ENCODE measurements at places on chromosomes 12 and 14.

DNA sequence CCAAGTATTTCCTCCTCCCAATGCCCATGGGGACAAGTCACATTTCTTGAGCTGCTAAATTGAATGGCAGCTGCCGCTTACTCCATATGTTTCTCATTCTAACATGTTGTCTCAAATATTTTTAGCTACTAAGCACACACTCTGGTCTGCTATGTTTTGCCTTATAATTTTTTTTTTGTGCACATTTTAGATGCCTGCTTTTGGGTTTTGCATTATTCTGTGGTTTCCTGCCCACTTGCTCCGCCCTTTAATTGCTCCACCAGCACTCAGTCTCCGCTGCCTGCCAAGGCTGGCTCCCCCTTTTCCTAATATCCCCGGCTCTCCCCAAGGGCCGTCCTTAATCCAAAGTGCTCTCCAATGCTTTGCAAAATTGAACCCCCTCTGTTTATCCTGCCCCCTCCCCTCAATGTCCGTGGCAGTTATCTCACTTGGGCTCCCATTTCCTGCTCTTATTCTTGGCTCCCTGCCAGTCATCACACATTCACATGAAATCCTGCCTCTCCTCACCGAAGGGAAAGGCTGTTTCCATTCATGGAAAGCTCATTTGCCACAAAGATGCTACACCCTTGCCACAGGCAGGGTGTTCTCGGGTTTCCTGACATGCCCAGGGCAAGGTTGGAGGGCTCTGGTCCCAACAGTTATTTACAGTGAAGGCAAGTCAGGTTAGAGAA, 79.4 kb downstream of the C12orf75 start:
- DNase-seq = no peak

GRCh38 chr14:81222691-81223090, 1.9 kb upstream of the GTF2A1 start:
- no peak for DNase-seq

DNA sequence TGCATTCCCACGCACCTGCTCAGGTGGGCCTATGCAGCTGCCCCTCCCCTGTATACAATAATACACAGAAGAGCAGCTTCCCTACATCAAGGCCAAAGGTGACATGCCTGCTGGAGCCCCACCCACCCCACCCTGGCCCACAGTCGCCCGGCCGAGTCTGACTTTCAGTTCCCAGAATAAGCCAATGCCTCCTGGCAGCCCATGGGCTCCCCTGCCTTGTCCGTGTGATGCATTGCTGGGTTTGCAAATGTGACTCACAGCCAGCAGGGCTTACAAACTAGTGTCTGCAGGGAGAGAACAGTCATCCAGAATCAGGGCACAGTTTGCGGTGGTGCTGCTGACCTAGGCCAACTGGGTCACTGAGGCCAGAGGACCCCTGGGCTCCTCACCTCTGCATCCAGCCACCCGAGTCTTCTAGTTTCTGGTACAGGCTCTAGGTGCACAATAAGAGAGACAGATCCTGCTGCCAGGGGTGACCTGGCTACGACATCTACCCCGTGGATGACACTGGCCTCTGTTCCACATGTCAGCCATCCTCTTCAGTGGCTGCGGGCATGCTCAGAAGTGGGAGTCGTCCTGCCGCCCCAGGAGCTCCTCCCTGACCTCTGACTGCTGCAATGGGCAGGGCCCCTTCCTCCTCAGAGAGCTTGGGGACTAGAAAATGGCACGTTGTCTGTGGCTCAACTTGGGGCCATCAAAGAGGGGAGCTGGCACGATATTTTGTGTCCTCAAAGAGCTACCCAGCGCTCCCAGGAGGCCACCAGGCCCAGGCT, 84.5 kb downstream of the CHGA start:
- no peak for DNase-seq

GRCh38 chr14:70237710-70238109, 49.0 kb upstream of the SLC8A3 start:
- DNase-seq = no peak

GRCh38 chr12:69783365-69783764, 41.7 kb upstream of the MYRFL start:
- DNase-seq = no peak

DNA sequence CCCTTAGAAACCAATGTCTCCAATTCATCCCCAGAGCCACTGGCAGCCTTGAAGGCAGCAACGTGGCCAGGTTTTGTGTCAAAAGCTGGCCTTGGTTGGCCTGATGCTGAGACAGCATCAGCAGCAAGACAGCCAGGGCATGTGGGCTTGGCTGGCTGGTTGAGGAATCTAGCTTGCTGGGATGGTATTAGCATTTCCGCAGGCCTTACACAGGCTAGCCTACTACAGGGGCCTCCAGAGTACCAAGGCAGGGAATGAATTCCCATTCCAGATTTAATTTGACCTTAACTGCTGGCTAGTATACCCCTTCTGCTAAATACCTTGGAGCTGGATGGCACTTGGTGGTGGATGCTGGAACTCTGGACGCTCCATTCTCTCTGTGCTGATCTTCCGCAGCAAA, 15.8 kb downstream of the NGDN start:
- DNase-seq = no peak

Measured in posterior cingulate gyrus (tissue), 11 donors.